GM23338 (cell line): ENCODE measurements at places on chromosomes 3 and 15.

DNA sequence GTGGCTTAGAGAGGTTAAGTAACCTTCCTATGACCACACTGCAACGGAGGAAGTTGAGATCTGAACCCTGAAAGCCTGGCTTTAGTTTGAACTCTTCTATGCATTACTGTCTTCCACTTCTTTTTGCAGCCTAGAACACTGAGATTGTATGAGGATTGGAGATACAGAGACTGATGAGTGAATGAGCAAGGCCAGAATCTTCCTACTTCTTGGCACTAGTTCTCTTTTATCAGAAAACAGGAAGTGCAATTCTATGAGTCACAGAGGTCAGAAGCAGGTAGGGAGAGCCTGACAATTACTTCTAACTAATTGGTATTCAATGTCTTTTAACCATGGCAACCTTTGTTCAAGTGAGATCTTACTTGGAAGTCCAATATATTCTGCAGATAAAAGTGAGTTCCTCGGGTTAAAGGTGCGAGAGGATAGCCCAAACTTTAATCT is 219.0 kb downstream of the SHQ1 start:
- no peak for DNase-seq

DNA sequence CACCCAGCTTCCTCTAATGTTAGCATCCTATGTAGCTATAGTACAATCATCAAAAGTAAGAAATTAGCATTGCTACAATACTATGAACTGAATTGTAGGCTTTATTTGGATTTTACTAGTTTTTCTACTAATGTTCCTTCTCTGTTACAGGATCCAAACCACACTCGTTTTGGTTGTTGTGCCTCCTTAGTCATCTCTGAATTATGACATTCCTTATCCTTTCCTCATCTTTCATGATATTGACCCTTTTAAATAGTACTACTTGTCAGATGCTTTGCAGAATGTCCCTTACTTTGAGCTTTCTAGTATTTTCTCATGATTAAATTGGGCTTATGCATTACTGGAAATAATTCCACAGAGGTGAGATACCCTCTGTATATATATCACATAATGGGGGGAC is 265.4 kb downstream of the VPS13C start:
- no peak for DNase-seq

DNA sequence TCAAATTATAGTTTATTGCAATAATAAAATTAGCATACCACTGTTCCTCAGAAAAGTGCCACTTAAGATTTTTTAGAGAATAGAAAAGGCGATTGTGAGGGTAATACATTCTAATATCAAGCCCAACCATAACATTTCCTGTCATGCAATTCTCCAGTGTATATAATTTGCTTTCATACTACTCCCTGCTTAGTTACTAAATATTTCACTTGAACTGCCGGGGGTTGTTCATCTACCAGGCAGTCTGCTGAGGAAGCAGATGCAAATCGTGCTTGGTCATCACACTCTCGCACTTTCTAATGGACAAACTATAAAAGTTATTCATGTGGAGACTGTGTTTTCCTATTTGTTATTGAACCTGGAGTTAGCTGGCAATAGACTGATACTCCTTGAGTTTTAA is 645.6 kb upstream of the CBLB start:
- no peak for DNase-seq

GRCh38 chr15:60477916-60478565 is 901 bp downstream of the ICE2 start:
- peak; percentile 39 for DNase-seq

DNA sequence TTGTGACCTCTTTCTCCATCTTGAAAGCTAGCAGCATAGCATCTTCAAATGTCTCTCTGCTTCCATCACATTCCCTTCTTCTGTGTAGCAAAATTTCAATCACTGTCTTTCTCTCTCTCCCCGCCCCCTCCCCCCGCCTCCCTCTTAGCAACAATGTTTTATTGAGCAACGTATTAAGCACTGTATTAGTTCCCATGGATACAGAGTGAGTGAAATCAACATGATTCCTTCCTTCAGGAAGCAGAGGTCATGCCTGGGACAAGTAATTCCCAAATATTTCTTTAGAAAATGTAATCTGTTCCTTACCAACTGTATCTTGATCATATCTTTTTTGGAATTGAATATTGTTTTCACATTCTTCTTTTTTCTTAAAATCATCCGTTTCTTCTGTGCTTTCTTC is 373.7 kb upstream of the NECTIN3 start:
- peak; percentile 14 for DNase-seq
